ENCODE measurements at places on chromosomes 5 and 9. TPM values are rescaled to one million over a fixed set of nuclear protein-coding genes. Genes with fewer than 3 reads are reported as not detected.

The SLC6A19 gene
- not detected for total RNA-seq

The CCIN gene
- 0.17 TPM for total RNA-seq

The DAP gene
- total RNA-seq: 31.7 TPM

The QRFP gene
- not detected for total RNA-seq
